ENCODE measurements at places on chromosomes 7 and 10.

GRCh38 chr7:149226840-149227494, 12.5 kb upstream of the ZNF212 start:
- no peak for DNase-seq

DNA sequence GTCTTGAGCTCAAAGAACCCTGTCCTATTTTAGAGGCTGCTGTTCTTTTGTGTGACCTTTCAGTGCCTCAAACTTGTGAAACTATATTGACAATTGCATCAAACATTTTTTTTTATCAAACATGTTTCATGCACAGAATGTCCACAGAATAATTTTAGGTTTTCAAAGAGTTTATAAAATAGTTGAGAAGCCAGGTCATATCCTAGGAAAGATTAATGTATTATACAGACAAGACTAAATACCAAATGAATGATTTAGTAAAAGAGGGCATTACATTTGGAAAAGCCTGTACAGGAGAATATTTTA, 67.0 kb downstream of the CDK6 start:
- DNase-seq = no peak

GRCh38 chr7:141242568-141242967, 168.7 kb downstream of the TMEM178B start:
- DNase-seq = no peak

GRCh38 chr10:114276671-114277070, 37.6 kb downstream of the VWA2 start:
- no peak for DNase-seq

DNA sequence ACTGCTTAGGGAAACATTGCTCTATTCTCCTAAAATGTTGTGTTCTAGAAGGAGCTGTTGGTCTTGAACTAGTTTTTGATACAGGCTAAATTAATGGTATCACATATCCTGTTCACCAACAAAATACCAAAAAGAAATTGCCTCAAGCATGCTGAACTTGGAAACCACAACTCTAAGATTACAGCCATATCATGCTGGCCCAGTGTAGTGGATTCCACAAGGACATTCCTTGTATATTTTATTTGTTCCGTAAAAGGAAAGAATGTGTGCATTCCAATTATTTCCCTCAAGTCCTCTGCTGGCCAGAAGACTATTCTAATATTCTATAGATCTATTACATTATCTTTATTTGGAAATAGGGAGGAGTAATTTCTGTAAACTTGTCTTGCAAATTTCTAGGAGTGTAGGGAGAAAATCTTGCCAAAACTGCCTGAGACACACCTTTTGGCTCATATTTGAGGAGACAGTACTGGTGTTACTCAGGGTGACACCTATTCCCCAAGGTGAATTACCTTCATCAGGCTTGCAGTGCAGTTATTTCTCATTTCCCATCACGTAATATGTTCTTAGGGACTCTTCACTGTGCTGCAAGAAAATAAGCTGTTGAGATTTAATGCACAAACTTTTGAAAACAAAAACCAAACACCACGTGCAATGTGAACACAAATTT, 1.9 kb upstream of the NEBL start:
- no peak for DNase-seq

DNA sequence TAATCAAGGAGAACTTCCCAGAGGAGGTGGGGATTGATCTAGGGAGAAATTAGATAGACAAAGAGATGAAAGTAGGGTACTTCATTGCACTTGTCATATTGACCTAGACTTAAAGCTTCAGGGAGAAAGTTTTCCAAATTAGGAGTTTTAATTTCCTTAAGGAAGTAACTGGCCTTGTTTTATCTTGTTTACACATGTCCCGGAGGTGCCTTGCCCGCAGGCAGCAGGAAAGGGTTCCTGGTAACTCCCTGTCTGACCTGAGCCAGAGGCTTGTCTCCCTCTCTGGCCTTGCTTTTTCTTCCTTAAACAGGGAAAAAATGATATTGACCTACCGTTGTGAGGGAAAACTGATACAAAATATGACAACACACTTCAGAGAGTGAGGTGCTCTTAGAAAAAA, 181.6 kb downstream of the EVX1 start:
- DNase-seq = no peak

DNA sequence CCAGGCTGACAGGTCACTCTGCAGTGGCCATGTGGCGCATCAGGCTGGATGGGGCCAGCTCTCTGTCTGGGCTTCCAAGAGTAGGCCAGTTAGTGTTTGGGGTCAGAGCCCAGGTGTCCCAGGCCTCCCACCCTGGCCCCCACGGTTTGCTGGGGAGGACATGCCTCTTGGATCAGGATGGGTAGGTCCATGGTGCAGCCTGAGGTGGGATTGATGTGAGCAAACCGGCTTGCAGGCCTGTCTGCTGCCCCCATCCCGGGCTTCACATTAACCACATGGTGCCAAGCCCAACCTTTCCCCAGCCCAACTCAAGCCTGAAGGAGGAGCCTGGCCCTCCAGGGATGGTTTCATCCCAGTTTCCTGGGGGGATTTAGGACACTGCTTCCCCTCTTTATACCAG, 39.2 kb downstream of the LDB3 start:
- no peak for DNase-seq

GRCh38 chr10:112208997-112209396, 25.4 kb upstream of the GPAM start:
- no peak for DNase-seq

GRCh38 chr7:5445981-5446594, 22.5 kb upstream of the TNRC18 start:
- DNase-seq = no peak

GRCh38 chr10:131850383-131850870, 50.4 kb upstream of the PPP2R2D start:
- no peak for DNase-seq

- DNase-seq = peak; percentile 41
Measured at GRCh38 chr10:92291921-92292845, 1.2 kb downstream of the MARCHF5 start.

DNA sequence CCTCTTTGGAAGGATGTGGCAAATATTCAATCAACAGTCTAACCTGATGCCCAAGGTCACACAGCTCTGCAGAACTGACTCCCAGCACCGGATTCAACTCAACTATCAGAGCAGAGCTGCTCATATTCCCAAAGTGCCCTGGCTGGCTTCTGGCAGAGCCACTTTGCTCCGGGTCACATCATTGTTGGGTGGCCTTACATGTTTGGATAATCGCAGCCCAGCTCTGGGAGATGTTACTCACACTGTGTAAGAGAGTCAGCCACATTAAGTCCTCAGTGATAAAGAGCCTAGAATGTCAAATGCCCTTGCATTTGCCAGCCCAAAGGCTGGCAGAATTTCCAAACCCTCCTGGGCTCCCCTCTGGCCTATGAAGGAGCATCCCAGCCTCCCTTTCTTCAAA, 79.8 kb upstream of the PDE1C start:
- DNase-seq = no peak

GRCh38 chr7:52283335-52283734, 752.1 kb upstream of the POM121L12 start:
- DNase-seq = no peak

- DNase-seq = no peak
Measured at GRCh38 chr10:73065441-73065840, 31.2 kb downstream of the P4HA1 start.
